NAMALWA (cell line): ENCODE measurements at places on chromosomes 13 and 19.

DNA sequence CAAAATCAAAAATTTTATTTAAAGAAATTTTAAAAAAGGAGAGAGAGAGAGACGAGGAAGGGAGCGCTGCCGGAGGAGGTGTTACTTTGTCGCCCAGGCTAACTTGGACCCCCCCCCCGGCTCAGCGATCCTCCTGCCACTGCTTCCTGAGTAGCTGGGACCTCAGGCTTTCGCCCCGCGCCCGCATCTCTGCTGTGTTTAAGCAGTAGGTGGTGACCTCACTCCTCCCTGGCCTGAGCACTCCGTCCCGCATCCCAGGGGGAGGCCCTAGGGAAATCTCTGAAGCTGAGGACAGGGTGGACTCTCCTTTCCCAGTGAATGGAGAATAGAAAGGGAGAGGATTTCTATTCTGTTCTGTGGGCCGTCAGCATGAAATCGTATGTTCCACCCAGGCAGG lies 485 bp upstream of the ZNF845 start:
- no peak for DNase-seq

DNA sequence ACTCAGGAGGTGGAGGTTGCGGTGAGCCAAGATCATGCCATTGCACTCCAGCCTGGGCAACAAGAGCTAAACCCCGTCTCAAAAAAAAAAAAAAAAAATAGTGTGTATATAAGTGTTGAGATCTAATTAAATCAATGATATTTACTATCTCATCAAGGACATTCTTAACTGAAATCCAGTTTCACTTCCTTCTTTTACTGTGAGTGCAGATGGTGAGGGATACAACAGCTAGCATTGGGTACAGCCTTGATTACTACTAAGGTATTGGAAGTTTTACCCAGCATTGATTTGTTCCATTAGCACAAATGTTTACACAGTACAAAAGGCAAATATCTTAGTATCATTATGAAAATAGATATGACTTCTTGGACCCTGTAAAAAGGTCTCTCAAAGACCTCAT lies 546.6 kb downstream of the KCTD12 start:
- DNase-seq, result peak; percentile 84

GRCh38 chr19:49823472-49823871 lies 5.4 kb downstream of the MED25 start:
- peak; percentile 56 for DNase-seq

- DNase-seq, result no peak
Observed at GRCh38 chr13:104530741-104531140, 1464.5 kb upstream of the SLC10A2 start.

DNA sequence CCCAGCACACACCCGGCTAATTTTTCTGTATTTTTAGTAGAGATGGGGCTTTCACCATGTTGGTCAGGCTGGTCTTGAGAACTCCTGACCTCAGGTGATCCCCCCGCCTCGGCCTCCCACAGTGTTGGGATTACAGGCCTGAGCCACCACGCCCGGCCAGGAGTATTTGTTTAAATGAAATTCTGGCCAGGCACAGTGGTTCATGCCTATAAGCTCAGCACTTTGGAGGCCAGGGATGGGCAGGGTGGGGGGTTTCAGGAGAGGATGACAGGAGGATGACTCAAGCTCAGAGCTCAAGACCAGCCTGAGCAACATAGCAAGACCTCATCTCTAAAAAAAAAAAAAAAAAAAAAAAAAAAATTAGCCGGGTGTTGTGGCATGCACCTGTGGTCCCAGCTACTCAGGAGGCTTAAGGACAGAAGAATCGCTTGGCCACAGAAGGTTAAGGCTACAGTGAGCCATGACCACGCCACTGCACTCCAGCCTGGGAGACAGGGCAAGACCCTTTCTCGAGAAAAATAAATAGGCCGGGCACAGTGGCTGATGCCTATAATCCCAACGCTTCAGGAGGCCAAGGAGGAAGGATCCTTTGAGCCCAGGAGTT lies 8.2 kb upstream of the DHDH start:
- no peak for DNase-seq

GRCh38 chr19:52170863-52171320 lies 529 bp downstream of the ZNF836 start:
- no peak for DNase-seq

DNA sequence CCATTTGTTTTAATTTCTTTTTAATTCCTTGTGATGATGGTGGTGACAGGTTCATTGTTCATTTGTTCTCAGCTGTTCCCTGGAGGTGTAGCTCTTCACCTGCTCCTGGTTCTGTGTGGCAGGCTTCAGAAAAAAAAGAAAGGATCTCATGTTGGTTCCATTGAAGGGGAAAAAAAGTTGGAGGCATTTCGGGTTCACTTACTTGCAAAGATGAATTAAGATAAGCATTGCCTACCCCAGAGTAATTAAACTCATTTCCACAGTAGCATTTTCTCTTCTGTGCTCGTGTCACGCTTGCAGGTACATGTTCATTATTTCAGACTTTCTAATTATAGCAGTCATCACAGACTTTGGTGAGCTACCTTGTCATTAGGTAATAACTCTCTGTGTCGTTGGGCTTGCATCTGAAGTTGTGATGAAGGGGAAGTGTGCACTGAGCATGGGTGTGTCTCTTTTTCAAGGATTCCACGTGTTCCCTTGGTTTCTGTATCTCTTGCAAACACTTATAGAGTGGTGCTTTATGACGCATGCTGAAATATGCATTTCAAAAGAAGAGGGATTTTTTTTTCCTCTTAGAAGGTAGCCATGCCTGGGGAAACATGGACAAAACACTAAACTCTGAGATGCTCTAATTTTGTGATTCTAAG lies 69.1 kb downstream of the MTUS2 start:
- DNase-seq, result no peak

GRCh38 chr13:26503826-26504594 lies 53.5 kb upstream of the WASF3 start:
- no peak for DNase-seq

DNA sequence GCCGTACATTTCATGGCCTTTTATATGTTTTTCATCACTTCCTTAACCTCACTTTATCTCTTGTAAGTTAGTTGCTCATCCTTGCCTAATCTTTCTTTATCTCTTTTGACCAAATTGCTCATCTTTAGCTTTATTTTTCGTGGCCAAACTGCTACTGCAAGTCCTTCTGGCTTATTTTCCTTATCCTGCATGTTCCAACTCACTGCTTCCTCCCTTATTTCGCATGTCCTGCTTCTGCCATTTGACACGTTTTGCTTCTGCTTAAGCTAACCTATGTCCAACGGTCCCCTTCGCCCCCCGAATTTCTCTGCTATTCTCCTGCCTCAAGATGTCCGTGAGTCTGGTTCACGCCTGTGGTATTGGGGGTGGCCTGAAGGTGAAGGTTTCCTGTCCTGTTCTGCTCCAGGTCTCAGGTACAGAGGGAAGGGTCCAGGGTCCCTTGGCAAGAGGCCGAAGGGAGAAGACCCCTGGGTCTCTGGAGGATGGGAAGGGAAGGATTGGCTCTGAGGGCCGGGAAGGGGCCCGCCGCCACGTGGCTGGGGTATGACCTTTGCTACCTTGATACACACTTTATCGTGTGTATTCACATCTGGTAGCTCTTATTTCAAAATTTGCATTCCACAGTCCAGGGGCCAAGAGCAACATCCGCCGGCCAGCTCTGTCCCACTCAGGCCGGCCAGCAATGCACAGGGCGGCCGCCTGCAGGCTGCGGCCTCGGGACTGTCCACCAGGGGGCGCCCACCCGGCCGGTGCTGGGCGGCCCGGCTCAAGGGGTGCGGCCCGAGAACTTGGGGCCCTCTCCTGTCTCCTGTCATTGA lies 2.9 kb upstream of the C19orf85 start:
- peak; percentile 65 for DNase-seq

DNA sequence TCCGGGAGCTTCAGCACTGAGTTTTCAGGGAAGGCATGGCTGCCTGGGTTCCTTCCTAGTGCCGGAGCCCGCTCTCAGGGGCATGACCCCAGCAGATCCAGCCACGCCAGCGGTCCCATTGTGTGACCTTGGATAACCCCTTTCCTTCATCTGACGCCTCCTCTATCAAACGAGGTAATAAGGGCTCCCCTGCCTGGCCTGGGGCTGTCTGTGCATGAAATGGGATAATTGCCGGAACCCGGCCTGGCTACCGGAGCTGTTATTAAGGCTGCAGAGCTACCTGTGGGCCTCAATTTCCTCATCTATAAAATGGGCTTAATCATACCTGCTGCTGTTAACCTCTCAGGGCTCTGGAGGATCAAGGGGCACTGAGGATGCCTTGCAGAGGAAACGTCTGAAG lies 18.3 kb upstream of the NFIC start:
- DNase-seq, result no peak

DNA sequence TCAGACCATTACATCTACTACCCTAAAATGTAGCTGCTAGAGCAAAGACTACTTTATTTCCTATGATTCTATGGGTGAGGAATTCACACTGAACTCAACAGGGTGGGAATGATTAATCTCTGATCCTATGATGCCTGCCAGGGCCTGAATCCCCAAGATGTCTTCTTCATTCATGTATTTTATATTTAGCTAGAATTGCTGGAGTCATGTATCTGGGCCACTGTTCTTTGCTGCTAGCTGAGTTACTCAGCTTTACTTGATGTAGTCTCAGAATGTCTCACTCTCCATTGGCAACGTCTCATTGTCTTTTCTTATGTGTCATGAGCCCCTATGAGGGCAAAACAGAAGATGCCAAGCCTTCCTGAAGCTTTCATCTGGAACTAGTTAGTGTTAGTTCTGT lies 21.1 kb downstream of the ZNF582 start:
- DNase-seq, result no peak

DNA sequence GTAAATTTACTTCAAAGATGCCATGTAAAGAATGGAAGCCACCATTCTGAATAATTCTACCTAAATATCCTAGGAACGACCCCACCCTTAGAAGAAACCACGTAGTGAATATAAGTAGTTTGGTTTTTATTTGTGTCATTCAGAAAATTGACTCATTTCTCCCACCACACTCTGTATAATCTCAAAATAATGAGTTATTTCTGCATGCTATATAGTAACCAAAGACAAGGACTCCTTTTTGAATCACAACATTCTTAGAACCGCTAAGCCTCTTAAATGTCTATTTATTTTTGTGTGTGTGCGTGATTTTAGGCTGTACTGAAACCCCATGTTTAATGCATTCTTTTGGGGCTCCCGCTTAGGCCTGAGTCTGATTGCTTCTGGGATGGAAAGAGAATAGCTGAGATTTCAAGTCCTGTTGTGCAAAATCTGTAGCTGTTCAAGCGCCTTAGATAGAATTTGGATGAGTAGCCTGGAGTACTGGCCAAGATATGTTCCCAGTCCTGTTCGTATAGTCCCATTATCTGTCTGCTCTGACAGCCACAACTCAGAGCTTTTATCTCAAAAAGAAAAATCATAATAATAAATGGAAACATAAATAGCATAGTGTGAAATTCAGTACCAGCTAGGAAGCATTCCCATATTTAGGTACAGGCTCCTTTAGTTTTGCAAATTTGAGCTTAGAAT lies 532.4 kb upstream of the NBEA start:
- no peak for DNase-seq

DNA sequence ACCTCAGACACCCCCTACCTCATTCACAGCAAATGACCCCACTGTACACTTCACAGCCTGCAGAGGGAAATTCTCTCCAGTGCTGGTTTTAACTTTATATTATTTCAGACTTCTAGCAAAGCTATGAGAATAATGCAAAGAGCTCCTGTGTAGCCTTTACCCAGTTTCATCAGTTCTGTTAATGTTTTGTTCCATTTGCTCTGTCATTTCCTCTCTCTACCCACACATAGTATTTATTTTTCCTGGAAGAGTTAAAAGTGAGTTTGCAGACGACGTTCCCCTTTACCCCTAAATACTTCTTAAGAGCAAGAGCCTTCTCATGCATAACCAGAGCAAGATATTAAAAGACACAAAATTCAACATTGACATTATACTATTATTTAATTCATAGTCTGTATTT lies 49.9 kb upstream of the ADGRE1 start:
- DNase-seq, result no peak

DNA sequence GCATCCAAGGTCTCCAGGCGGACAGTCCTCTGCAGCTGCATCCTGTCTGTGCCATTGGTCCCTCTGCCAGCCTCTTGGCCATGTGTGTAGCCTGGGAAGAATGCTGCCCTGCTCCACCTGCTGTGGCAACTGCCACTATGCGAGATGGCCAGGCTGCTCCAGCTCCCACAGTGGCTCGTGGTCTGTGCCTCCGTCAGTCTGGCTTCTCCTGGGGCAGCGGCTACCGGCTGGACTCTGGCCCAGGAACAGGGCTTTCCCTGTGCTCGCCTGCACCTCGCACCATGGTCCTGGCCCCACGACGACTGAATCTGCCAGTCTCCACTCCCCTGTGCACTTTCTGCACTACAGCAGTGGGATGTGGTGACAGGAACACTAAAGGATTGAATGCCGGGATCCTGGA lies 26.7 kb upstream of the FFAR2 start:
- DNase-seq, result no peak

- DNase-seq, result no peak
Observed at GRCh38 chr13:28327373-28328270, 167.3 kb downstream of the FLT1 start.

GRCh38 chr13:110233181-110233950 lies 73.6 kb downstream of the COL4A1 start:
- no peak for DNase-seq
